ENCODE measurements at places on chromosomes 11 and 22.

DNA sequence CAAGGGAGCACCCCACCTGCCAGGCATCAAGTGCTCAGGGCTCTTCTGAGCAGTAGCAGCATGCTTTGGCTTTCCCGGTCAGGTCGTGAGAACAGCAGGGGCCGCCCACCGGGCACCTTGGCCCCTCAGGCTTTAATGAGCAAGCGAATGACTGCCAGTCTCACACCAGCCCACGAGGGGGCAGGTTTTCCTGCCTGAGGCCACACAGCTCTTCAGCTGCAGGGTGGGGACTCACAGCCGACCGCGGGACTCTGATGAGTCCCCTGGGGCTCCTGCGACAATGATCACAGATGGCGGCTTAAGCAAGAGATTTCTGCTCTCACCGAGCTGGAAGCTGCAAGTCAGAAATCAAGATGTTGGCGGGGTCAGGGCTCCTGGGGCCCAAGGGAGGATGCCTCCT, 14.3 kb upstream of the FGF19 start:
- DNase-seq = no peak

GRCh38 chr11:14054116-14055107, 91.9 kb downstream of the SPON1 start:
- no peak for DNase-seq

- DNase-seq = no peak
Measured at GRCh38 chr22:34198976-34199375, 278.7 kb upstream of the LARGE1 start.

DNA sequence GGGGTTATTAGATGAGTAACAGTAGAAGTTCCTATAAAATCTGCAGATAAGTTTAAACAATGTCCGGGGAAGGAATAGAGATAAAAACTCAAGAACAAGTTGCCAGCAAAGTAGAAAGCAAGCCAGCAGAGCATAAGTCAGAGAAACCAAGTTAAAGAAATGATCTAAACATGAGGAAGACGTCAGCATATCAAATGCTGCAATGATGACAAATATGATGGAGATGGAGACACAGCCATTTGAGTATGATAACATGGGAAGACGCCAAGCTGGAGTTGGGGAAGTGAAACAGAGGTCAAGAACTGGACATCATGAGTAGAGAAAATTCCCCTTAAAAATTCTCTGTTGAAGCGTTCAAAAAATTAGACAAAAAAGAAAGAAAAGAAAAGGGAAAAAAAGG, 571.5 kb downstream of the CNTN5 start:
- DNase-seq = no peak

Measured in anterior cingulate cortex (tissue), 58 donors.